ENCODE measurements at places on chromosomes 3 and 15. TPM values are rescaled to one million over a fixed set of nuclear protein-coding genes. Genes with fewer than 3 reads are reported as not detected.

DNA sequence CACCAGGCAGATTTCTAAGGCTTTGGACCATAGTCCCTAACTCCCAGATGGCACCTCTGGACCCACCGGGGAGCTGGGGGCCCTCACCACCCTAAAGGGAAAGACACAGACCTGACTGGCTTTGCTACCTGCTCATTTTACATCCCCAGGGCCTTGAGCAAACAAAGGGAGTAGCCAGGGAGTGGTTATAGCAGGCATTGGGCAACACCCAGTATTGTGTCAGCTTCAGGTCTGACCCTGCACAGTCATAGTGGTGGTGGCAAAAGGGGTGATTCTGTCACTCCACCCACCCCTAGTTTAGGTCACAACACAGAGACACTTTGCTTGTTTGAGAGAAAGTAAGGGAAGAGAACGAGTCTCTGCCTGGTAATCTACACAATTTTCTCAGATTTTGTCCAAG, 352.5 kb downstream of the DIPK2A start:
- DNase-seq = no peak

GRCh38 chr15:50163719-50164410, 18.1 kb upstream of the SLC27A2 start:
- no peak for DNase-seq

- no peak for DNase-seq
Measured at GRCh38 chr15:60536951-60537350, 58.0 kb upstream of the ICE2 start.

GRCh38 chr15:66459818-66460615, 37.5 kb downstream of the SNAPC5 start:
- no peak for DNase-seq

- no peak for DNase-seq
Measured at GRCh38 chr15:80547264-80547663, 143.1 kb downstream of the ARNT2 start.

GRCh38 chr3:124428372-124429128, 301.7 kb upstream of the UMPS start:
- no peak for DNase-seq

GRCh38 chr15:47301481-47301880, 415.8 kb upstream of the SEMA6D start:
- no peak for DNase-seq

DNA sequence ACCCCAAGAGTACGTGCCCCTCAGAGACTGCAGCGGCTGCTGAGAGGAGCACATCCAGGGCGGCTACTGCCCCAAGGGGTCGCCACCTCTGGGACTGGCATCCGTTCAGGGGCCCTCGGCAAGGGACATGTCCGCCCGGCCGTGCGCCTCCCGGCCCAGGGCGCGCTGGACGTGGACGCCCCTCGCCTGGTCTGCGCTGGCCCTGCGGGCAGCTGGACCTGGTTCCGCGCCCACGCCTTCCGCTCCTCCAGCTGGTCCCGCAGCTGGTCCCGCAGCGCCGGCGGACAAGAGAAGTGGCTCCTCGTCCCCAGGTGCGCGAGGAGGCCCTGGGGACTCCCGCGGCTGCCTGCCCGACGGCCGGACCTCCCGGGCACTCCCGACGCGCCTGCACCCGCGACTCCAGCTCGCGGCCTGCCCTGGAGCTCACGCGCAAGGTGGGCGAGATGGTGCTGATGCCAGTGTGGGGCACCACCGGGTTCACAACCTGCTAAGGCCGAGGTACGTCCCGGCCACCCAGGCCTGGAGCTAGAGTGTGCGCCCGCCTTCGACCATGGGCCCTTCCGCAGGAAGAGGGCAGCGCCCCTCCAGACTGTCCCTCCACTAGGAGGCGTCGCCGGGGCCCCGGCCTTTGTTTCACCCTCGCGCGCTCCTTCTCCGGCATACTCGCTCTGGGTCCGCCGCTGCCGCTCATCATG, 14.4 kb upstream of the GP9 start:
- no peak for DNase-seq

GRCh38 chr15:48800811-48801455, 9.9 kb downstream of the CEP152 start:
- DNase-seq = no peak

DNA sequence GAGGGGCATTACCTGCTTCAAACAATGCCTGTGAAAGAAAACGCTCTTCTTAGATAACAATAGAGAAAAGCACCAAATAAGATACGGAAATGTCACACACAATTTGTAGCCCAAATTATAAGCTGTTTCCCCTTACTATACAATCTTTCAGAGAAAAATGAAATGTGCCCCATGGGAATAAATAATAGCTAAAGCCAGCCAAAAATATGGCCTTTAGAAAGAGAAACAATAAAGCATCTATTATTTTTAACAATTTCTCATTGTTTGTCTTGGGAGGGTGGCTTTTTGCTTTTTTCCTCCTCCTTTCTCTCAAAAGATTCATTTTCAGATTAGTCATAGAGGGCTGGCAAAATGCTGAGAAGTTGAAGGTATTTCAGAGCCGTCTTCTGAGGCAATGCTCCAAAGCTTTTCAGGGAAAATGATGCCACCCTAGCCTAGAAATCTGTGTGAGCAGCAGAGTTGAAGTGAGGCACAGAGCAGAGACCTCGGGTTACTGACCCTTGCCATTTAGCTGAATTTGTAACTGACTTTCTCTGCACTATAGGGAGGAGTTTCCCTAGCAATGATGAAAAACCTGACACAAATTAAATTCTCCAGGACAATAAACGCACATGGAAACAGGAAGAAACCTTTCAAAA, 86.3 kb upstream of the PRICKLE2 start:
- no peak for DNase-seq

DNA sequence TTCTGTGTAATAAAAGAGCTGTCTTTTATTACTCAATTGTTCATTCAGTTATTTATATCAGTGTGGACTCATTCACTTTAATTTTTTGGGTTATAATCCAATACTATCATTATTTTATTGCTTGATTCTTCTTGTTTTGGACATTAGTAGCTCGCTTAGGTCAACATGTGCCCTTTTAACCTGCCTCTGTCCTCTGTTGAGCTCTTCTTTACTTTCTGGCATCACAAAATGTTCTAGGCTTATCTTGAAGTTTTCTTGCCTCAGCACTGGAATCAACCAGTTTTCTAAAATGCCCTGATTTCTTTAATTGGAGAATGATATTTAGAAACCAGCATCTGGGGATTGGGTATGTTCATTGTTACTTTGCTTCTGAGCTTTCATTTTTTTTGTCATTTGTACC, 82.2 kb downstream of the LEKR1 start:
- no peak for DNase-seq

DNA sequence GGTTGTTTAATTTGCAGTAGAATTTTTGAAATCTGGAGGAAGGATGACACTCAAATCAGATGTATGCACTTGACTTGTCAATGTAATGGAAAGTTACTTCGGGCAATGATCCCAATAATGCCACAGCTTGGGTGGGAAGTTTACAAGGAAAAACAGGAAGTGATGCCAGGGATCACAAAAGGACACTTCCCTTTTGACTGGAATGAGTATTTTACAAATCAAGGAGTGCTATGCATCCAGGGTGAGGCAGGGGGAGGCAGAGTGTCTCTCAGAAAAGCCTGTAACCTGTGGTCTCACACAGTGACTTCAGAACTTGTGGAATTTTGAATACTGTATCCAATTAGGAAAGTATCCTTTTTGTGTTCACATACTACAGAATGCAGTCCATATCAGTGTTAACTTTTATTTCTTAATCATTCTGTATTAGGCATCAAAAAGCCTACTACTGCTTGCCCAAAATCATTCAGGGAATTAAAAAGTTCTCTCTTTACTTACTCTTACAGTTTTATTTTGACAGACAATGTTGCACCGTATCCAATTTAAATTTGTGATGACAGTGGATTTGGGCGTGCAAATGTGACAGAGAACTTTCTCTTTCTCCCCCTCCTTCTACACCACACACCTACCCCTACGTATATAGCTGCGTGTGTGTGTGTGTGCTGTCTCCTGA, 445.1 kb downstream of the MECOM start:
- DNase-seq = no peak

GRCh38 chr3:69902386-69902785, 97.1 kb upstream of the SAMMSON start:
- DNase-seq = no peak

The ZMYND10 gene
- 1.6 TPM for total RNA-seq

The CP gene
- not detected for total RNA-seq

The GOLGA8S gene
- not detected for total RNA-seq

The IGSF11 gene
- total RNA-seq = not detected

The RTP3 gene
- total RNA-seq = not detected

The KIF15 gene
- total RNA-seq = 1.1 TPM

All from CD4-positive, CD25-positive, alpha-beta regulatory T cell (primary cell).